ENCODE measurements at places on chromosomes 1 and 21. TPM values are rescaled to one million over a fixed set of nuclear protein-coding genes. Genes with fewer than 3 reads are reported as not detected.

DNA sequence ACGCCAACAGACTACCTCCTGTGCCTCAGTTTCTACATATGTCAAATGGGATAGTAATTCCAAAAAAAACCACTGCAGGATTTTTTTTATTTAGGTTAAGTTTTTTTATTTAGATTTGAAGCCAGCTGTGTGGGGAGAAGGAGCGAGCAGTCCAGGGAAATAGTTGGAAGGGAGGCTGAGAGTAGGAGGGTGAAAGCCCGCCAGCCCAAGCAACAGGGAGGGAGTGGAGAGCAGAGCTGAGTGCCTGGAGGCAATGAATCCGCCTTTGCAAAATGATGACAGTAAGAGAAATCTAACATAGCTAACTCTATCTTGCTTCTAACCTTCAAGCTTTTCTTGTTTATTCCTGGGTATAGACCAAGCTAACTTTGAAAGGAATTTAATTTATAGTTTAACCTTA, 15.6 kb upstream of the C1orf198 start:
- DNase-seq, result no peak

- no peak for DNase-seq
Measured at GRCh38 chr21:15651172-15651571, 78.6 kb upstream of the USP25 start.

DNA sequence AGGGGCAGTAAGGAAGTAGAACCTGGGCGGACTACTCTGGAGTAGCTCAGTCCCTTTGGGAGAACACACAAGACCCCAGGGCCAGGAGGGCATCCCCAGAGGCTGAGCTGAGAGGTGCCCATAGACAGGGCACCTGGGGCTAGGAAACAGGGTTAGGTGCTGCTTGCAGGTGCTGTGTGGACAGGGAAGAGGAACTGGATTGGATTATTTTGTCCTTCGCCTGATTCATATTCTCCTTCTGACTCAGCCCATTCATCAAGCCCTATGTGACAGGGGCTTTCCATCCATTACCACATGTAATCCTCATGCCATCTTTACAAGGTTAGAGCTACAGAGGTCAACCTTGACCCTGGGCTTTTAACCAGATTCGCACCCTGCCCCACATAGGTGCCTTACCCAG, 183.9 kb downstream of the C1orf94 start:
- no peak for DNase-seq

- no peak for DNase-seq
Measured at GRCh38 chr1:161218301-161219077, 3.4 kb downstream of the FCER1G start.

The ANGPTL1 gene
- not detected for total RNA-seq

The COG2 gene
- total RNA-seq, result 11.6 TPM

GRCh38 chr1:46910790-46911189, 30.5 kb downstream of the CYP4A11 start:
- DNase-seq, result no peak

- DNase-seq, result no peak
Measured at GRCh38 chr1:29557701-29558600, 321.6 kb downstream of the PTPRU start.

- no peak for DNase-seq
Measured at GRCh38 chr1:5947071-5947821, 45.0 kb downstream of the NPHP4 start.

DNA sequence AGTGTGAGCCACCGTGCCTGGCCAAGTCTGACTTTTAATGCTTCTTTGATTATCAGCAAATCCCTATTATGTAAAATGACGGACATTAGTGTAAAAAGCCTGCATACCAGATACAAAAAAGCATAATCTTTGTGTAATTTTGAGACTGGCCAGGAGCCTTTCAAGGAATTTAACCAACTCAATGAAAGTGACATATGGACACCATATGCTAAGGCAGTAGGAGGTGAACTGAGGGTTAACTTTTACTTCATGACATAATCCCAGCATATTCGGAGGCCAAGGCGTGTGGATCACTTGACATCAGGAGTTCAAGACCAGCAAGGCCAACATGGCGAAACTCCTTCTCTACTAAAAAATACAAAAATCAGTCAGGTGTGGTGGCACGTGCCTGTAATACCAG, 94.6 kb downstream of the EIF4G3 start:
- no peak for DNase-seq

GRCh38 chr1:240652549-240652948, 40.6 kb upstream of the GREM2 start:
- no peak for DNase-seq

The KMO gene
- total RNA-seq, result 0.81 TPM

- DNase-seq, result no peak
Measured at GRCh38 chr21:35360870-35361570, 311.9 kb upstream of the RUNX1 start.

The SHE gene
- 0.27 TPM for total RNA-seq

DNA sequence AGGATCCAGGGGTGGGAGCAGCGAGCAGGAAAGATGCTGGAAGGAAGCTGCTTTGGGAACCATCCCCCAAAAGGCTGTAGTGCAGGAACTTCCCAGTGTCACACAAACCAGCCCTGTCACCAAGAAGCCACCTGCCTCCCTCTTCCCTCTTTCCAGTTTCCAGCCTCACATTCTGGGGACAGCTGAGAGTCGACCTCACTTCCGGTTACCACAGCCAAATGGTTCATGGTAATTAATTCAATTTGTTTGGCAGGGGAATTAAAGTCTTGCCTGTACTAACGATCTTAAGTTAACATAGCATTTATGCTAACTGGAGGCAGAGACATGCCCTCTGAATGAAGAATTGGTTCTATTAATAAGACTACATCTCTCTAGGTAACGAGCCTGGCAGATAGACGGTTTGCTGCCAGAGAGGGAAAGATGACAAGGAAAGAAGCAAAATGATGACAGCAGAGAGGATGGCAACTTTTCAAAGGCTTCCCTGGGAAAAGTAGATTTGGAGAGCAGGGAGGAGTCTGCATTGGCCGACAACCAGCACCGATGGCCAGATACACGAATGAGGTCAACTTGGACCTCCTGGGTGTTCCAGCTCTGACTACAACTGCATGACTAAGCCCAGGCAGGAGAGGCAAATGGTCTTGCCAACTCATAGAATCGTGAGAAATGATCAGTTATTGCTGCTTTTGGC, 64.1 kb downstream of the TMCO4 start:
- DNase-seq, result no peak

DNA sequence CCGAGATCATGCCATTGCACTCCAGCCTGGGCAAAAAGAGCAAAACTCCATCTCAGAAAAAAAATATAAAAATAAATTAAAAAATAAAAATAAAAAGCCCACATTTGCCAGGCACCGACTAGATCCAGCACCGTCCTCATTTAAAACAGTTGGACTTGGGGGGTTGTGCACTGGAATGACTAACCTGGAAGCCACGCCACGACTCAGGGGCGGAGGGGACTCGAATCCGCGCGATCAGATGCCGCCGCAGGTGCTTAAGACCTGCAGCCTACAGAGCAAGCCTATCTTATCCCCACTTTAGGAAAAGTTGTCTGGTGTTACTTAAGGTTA, 38.5 kb downstream of the ZBTB8OS start:
- no peak for DNase-seq

DNA sequence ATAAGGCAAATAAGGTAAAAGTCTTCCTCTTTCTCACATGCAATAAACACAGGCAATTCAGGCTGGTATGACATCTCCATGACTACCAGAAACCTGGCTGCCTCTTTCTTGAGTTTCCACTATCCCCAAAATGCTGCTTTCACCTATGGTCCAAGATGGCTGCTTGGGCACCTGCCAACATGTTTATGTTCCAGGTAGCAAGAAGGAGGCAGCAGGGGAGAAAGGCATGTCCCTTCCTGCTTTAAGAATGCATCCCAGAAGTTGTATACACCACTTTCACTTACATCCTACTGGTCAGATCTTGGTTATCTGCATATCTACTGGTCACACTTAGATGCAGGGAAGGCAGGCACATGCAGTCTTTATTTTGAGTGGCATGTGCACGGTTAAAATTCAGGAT, 19.4 kb upstream of the ACOT11 start:
- DNase-seq, result no peak

GRCh38 chr1:91591175-91591974, 90.7 kb downstream of the CDC7 start:
- DNase-seq, result peak; percentile 69

DNA sequence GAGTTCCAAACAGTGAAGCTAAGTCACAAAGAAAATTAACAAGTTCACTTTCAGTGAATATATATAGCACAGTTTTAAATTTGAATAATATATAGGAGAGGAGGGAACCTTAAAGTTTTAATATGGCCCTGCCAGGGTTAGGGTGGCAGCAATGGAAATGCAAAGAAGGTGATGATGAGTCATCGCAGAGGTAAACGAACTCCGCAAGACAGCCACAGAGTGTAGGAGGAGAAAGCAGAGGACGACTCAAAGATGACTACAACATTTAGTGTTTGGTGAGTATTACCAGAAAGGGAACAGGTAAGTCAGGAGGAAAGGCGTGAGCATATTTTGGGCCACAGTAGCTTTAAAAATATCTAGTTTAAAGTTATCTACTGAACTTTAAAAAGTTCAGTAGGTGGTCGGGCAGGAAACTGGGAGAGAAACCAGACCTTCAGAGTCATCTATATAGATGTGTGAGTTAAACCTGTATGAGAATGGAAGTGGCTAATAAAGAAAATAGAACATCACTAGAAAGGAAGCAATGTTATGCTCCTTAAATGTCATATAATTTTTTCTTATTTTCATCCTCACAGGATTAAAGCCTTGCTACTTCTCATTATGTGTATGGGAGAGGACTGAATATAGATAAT, 75.7 kb downstream of the UCHL5 start:
- DNase-seq, result no peak

- DNase-seq, result no peak
Measured at GRCh38 chr21:31887391-31887841, 14.6 kb downstream of the HUNK start.

- no peak for DNase-seq
Measured at GRCh38 chr1:70458131-70458530, 47.1 kb downstream of the CTH start.

The HSPA6 gene
- total RNA-seq, result 0.54 TPM

DNA sequence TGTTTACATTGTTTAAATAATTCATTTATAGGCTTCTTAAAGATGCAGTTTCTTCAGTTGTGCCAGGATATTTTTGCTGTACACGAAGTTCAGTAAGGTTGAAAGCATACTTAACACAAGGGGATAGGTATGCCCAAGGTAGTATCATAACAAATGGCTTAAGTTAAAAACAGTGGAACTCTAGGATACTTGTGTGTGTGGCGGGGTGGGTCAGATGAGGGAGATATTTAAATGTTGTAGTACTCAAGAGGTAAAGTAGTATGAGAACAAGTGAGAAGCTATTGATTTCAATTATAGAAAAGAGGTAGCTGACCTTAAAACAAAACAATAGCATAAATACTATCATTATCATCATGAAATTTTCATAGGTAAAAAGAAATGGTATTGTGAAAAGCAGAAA, 6.2 kb downstream of the LRRC7 start:
- no peak for DNase-seq

The SLC1A7 gene
- not detected for total RNA-seq

- DNase-seq, result no peak
Measured at GRCh38 chr1:208851366-208851765, 607.2 kb upstream of the PLXNA2 start.

The CCDC190 gene
- total RNA-seq, result not detected

Data from hematopoietic multipotent progenitor cell (in vitro differentiated cells).